NCI-H1930 (cell line): ENCODE measurements at places on chromosomes 7 and 10.

DNA sequence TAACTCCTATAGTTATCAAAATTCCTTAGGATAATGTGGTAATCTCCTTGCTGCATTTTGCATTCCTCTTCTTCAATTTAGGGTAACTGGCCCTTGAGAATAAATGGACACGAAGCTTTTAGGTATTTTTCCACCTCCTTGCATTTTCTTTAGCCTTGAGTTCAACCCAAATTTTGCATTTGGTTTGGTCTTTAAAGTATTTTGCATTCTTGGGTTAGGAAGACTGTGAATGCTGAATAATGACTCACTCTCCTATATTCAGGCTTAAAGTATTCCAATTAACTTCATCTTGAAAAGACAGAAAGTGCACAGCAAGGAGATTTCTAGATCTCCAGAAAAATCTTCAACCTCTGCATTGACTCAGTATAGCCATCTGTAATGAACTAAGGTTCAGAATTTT lies 47.3 kb downstream of the TFPI2 start:
- DNase-seq = no peak

GRCh38 chr10:625751-626711 lies 63.4 kb downstream of the DIP2C start:
- no peak for DNase-seq

- no peak for DNase-seq
Measured at GRCh38 chr7:92698237-92698841, 108.1 kb upstream of the FAM133B start.

DNA sequence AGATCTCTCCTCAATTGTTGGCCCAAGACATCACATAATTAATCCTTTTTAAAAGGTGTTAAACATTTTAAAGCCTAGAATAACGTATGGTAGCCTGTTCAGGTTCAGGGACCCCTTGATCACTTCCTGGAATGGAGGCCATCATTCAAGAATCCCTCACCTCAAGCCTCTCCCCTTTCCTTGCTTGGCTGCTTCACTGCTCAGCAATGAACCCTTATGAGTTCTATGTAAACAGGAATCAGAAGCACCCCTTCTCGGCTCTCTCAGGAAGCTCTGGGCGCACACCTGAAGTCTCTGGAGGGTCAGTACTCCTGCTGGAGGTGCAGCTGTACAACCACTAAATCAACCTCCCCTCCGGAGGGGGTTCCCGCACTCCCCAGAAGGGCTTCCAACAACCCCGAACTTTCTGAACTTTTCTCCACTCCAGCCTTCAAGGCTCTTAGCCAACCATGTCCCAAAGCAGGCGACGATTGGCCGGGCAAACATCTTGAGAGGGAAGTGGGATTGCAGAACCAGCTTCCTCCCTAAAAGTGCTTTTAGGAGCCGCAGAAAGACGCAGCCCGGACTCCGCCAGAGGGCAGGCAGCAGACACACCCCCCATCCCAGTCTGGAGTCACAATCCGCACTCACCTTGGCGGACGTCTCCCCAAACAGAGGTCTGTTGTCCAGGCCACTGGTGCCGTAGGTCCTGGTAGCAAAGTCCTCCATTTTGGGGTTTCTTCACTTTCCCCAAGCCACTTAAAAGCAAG lies 562 bp downstream of the TMEM243 start:
- DNase-seq = no peak

DNA sequence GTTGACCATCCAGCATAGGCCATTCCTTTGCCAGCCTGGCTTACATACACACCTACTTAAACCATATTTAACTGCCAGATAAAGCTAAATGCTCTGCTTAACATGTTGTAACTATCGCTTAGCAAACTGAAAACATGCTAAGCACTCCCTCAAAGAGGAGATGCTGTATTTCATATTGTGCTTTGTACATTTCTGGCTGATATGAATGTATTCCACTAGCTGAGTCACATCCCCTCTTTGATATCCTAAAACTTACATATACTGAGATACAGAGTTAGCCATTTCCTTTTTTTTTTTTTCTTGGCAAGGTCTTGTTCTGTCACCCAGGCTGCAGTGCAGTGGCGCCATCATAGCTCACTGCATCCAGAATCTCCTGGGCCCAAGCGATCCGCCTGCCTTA lies 99.4 kb downstream of the TPST1 start:
- no peak for DNase-seq

DNA sequence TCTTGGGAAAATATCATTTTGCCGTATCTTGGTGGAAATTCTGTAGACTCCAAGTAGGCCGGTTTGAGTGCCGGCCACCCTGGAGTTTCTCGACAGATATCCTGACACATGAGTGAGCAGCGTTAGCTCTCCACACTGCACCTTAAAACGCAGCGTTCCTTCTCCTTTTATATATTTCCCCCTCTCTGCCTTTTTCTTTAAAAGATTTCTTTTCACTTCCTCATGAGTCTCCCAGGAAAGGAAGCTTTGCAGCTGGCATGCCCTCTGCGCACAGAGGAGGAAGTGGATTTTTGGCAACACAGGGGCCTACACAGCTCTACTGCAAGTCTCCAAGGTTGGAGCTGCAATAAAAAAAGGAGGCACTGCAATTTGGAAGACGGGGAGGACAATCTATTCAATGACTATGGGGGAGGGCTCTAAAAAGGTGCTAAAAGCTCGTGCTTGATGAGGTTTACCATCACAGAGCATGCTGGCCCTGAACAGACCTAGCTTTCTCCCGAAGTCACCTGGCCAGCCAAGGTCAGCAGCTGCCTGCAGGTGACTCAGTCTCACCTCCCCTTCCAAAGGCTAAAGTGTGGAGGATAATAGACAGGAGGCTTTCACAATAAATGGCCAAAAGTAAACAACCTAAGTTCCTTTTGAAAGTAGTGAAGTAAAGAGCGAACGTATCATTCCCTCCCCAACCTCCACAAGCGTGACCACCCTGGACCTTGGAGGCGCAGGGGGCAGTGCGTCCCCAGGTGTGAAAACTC lies 252.8 kb downstream of the ZMYND11 start:
- no peak for DNase-seq

DNA sequence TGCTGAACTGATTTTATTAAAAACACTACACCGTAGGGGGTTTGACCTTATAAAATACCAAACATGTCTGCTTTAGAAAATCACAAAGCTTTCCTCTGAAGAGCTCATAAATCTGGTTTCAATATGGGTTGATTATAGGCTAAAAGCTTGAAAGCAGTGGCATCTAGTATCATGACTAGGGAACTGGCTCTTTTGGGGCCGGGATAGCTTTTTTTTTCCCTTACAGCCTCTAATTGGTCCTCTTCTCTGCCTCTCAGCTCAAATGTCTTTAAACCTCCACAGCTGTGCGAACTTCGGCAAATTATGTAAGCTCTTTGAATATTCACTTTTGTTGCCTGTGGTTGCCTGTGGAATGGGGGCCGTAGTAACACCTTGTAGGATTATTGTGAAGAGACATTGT lies 8.4 kb downstream of the BAMBI start:
- DNase-seq = no peak

- no peak for DNase-seq
Measured at GRCh38 chr7:21719846-21720245, 177.0 kb downstream of the DNAH11 start.

- DNase-seq = no peak
Measured at GRCh38 chr10:88763441-88763840, 3.6 kb downstream of the LIPN start.

- no peak for DNase-seq
Measured at GRCh38 chr10:61215246-61215645, 237.9 kb downstream of the TMEM26 start.

- DNase-seq = no peak
Measured at GRCh38 chr7:25068502-25069213, 56.4 kb downstream of the CYCS start.

- DNase-seq = no peak
Measured at GRCh38 chr10:108443636-108444035, 1279.1 kb upstream of the SORCS1 start.

GRCh38 chr10:152915-153314 lies 17.7 kb downstream of the ZMYND11 start:
- DNase-seq = no peak

DNA sequence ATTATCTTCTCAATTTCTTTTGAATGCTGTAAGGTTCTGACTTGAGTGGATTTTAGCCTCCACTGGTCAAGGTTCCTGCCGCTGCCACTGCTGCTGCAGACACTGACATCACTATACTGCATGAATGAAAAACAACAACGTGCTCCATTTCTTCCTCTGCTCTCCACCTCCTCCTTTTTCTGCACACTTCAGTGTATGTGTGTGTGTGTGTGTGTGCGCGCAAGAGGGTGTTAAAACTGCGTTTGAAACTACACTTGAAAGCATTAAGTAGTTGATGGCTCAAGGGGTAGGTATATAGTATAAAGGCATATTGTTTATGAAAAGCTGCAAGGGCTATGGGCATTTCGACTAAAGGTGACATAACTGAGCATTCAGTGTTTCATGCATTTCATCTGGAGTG lies 3.5 kb downstream of the GLCCI1 start:
- DNase-seq = no peak

GRCh38 chr10:122162671-122163173 lies 108.4 kb upstream of the BTBD16 start:
- DNase-seq = no peak

DNA sequence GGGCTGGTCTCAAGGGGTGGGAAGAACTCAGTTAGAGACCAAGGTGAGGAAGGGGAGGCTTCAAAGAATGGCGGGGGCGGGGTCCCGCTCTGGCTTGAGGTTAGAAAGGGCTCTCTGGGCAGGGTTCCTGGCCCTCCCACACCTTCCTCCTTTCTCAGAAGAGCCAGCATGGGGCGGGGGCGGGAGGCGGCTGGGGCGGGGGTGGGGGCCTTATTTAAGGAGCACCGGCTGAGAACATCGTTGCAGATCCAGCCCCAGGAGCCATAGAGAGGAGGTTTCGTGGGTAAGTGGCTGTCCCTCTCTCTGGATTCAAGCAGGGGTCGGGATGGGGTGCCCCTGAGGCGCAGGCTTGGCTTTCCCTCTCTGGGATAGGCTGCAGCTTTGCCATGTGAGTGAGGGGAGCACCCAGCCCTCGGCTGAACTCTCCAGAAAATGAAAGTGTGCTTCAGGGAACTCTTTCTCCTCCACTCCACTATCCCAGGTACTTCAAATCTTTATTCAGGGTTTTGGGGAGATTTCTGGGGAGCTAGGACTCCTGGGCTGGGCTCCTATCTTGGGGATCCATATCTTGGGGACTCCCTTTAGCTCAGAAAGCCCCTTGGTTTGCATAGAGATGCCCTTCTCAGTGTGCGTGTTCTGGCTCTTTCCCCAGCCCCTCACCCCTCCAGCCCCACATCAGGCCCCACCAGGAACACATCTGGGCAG lies 3.3 kb upstream of the CUEDC2 start:
- DNase-seq = no peak

- no peak for DNase-seq
Measured at GRCh38 chr10:27319752-27320431, 79.3 kb upstream of the ACBD5 start.

DNA sequence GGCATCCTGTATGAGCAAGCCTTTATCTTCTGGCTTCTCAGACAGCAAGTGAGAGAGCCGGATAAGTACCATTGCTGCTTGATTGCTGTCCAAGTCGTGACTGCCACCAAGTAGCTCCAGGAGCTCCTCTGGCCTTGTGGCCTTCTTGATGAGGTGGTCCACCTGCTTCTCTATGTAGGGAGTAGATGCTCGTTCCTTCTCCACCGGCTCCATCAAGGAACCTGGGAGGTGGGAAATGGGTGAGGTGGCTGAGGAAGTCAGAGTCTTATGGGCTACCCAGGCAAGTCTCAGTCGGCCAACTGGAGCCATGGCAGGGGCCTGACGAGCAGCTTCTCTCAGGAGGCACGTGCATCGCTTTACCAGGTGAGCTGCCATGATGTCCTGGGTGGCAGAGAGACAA lies 2.6 kb downstream of the TBRG4 start:
- DNase-seq = no peak

DNA sequence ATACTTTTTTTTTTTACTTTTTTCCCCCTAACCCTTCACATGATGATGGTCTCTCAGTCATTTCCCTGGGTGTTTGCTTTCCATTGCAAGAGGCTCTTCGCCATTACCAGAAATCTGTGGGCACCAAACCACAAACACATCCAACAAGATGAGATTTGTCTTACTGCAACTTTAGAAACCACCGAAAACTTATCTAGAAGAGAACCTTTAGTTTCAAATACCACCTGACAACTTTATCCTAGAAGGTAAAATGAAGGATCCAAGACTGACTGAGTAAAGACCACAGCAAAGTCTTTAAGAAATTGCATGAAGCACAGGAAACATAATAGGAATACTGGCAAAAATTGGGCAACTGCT lies 363.3 kb upstream of the MBL2 start:
- no peak for DNase-seq

- no peak for DNase-seq
Measured at GRCh38 chr10:2618690-2619089, 448.7 kb upstream of the PFKP start.

DNA sequence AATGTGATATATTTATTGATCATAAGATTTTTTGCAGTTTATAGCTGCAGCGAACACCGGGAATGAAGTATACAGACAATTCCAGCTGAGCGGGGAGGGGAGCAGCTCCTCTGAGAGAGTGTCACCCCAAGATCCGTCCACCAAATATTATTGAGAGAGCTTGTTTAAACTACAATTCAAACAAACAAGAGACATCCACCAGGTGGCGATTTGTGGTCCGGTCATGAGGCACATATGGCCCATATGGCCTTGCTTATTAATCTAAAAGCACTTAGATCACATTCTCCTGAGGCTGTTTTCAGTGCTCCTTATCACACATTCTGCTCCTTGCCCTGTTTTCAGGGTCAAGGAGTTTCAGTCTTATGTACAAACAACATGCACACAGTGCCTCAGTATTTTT lies 83.1 kb downstream of the THSD7A start:
- DNase-seq = no peak

DNA sequence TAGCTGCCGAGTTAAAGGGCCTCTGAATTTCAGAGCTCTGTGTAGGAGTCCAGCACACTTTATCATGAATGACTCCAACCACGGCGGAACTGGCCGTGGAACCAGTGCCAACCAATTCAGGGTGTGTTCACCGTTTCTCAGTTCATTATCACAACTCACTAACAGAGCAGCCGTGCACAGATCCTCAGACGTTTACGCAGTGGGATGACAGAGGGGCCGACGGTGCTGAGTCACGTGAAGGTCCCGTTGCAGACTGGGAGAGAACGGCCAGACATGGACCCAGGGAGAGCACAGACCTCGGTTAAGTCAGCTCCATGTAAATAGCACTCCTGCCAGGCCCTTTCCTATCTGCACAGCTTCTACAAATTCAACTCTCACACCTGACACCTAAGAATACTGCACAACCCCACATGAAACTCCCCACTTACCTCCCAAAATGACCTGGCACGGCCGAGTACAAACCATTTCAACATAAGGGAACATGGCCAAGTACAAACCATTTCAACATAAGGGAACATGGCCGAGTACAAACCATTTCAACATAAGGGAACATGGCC lies 95.5 kb downstream of the DIP2C start:
- no peak for DNase-seq

- DNase-seq = no peak
Measured at GRCh38 chr7:28447071-28447470, 34.8 kb downstream of the CREB5 start.

GRCh38 chr7:96667026-96667425 lies 42.6 kb downstream of the SEM1 start:
- DNase-seq = no peak

GRCh38 chr7:48096273-48096672 lies 7.2 kb downstream of the UPP1 start:
- DNase-seq = no peak
